Activated naive CD4-positive, alpha-beta T cell treated with anti-CD3 and anti-CD28 coated beads for 36 hours (primary cell): ENCODE measurements at places on chromosomes 7 and 10.
A peak's percentile ranks its signal among the peaks of the same experiment; 100 is the strongest.

- DNase-seq: no peak
Observed at GRCh38 chr7:94907811-94908322, 473 bp downstream of the PPP1R9A start.

DNA sequence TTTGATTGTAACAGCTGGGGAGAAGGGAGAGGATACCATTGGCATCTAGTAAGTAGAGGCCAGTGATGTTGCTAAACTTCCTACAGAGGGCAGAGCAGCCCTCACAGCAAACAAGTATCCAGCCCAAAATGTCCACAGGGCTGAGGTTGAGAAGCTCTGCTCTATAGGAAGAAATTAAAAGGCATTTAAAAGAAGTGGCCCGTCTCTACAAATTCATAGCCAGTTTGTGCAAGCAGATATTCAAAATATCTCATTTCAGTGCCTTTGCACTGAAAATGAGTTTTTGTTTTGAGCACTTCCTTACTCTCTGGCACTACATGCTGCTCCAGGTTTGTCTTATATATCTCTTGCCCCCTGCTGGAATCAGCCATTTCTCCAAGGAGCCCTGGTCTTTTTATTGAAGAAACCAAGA is 330.0 kb downstream of the BBS9 start:
- DNase-seq: no peak

GRCh38 chr10:32445036-32445435 is 904 bp upstream of the CCDC7 start:
- DNase-seq: peak; percentile 19

GRCh38 chr7:122724366-122724765 is 21.6 kb upstream of the RNF148 start:
- DNase-seq: no peak

DNA sequence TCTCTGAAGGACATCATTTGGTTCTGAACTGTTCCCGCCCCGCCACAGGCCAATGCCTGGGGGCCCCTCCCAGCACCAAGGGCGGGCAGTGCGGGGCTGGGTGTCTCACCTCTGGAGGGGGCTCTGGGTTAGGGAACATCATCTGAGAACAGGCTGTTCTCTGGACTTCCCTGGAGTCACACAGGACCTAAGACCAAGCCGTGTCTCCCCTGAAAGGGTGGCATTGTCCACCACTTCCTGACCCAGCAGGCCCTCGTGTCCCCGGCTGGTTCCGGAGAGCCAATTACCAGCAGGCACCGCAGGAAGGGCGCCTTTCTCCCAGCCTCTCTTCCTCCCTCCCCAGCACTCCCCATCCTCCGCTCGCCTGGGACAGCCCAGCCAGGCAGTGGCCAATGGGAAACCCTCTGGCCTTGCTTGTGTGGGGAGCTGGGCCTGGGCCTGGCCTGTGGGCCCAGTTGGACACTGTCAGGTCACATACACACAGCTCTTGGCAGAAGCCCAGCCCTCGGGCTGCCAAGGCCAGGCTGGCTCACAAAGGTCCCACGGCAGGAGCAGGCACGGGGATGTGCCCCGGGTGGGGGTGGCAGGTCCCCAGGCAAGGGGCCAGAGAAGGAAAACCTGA is 119.5 kb downstream of the SPDYE5 start:
- DNase-seq: no peak

DNA sequence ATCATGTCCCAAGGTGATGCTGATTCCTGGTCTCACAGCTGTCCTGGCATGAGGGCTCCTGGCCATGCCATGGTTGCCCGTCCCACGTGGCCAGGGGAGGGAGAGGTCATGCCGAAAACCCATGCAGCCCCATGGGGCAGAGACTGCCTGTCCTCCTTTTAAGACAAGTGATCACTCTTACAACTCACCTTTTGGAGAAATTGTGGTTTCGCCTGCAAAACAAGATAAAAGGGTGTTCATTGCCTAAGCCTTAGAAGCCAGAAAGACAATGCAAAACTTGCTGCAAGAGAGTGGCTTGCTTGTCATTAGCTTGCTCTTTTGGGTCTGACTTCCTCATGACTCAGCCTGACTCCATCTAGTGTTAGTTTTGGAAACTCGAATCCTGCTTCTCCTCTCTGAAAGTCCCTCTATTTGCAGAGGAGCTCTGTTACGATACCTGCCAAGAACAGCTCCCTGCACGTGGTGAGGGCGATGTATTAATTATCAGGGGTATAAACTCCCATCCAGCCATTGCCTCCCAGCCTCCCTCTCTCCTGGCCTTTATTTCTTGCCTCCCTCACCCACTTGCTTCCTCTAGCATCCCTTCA is 26.7 kb downstream of the TMEM273 start:
- DNase-seq: no peak

DNA sequence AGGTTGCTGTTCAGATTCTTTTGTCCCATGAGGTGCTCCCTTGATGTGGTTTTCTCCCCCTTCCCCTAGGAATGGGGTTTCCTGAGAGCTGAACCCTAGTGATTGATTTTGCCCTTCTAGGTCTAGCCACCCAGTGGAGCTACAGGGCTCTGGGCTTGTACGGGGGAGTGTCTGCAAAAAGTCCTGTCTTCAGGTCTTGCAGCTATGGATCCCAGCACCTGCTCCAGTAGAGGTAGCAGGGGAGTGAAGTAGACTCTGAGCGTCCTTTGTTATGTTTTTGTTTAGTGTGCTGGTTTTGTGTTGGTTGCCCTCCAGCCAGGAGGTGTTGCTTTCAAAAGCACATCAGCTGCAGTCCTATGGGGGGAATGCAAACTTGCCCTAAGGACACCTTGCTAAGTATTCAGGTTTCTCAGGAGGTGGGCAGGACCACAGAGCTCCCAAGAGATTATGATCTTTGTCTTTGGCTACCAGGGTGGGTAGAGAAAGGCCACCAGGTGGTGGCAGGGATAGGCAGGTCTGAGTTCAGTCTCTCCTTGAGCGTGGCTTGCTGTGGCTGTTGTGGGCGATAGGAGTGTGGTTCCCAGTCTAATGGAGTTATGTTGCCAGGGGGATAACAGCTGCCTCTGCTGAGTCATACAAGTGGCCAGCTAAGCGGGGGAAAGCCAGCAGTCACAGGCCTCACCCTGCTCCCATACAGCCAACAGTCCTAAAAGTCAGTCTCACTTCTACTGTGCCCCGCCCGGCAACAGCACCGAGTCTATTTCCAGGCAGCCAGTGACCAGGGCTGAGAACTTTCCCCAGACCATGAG is 92.4 kb upstream of the JCAD start:
- no peak for DNase-seq

- DNase-seq: peak; percentile 38
Observed at GRCh38 chr10:124534231-124534798, 72.7 kb downstream of the LHPP start.

GRCh38 chr10:6748029-6748428 is 168.0 kb upstream of the PRKCQ start:
- DNase-seq: no peak
